NCI-H1105 treated with DMSO at 0.1 percent for 48 hours (cell line): ENCODE measurements at places on chromosomes 4 and X.
A peak's percentile ranks its signal among the peaks of the same experiment; 100 is the strongest.

GRCh38 chrX:120428309-120428708, 40.8 kb downstream of the LAMP2 start:
- no peak for DNase-seq

DNA sequence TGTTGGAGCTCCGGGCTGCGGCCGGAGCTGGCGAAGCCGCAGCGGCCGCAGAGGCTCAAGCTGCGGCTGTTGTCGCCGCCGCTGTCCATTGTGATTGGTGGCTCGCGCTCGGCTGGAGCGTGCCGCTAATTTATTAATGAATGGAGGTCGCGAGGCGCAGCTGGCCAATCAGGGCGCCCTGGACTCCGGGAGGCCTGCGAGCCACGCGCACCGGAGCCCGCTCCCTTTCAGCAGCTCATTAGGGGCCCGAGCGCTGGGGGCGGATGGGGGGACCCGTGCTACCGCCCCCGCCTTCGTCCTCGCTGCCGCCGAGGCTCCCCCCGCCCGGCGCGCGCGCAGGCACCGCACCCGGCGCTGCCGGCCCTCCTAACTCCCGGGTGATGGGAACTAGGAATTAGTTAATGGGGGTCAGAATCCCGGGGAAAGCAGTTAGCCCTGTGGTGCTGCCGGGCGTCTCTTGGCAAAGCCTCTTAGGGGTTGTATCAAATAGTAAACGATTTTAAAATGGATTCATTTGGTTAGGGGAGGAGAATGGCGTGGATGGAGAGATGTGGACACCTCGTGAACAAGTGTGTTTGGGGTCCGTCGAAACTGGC, 589 bp upstream of the NEUROG2 start:
- DNase-seq, result peak; percentile 43

DNA sequence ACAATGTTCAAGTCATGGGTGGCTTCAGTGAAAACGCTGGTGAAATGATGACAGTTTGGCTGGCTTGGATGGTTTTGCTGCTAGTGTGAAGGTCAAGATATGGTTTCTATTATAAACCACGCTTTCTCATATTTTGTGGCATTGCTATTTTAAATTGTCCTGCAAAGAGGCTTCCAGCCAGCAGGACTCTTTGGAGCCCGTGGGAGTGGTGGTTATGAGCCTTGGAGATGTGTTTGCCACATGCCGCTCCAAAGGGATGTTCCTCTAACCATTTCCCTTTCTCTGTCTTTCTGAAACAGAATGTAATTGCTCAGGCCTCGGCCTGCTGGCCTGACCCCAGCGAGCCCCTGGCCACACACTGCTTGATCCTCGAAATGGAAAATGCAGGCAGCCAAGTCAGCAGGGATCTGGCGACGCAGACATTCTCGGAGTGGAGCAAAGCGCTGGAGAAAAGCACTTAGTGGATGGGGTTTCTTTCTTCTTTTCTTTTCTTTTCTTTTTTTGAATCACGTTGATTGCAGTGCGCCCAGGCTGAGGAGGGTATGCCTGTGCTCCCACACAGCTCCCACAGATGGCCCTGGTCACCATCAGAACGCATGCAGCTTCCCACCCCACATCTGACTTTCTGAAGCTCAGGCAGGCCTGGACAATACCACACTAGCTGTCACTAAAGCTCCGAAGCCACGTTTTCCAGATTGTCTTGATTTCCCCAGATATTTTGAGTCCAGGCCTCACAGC, 114.0 kb downstream of the ENPP6 start:
- DNase-seq, result no peak

- no peak for DNase-seq
Observed at GRCh38 chr4:10872833-10873517, 188.4 kb upstream of the CLNK start.

- no peak for DNase-seq
Observed at GRCh38 chr4:70930530-70931256, 28.5 kb downstream of the MOB1B start.

DNA sequence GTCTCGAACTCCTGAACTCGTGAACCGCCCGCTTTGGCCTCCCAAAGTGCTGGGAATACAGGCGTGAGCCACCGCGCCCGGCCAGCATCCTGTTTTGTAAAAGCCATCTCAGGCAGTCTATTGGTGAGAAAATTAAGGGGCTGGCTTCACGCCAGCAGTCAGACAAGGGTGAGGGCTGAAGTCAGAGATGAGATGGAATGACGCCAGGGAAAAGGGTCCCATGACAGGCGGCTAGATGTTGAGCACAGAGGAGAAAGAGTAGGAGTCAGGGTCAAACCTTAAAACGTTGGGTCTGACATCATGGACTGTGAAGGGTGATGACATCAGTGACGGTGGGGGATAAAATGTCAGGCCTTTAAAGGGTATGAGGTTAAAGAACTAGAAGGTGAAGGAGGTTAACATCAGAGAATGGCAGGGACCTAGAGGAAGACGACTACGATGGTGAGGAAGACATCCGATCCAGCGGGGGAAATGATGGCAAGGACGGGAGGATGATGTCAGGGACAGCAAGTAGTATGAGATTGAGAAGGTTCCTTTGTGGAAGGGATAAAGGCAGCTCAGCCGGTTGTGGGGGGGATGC, 504 bp upstream of the RBM3 start:
- DNase-seq, result peak; percentile 58

GRCh38 chr4:63269156-63269555, 1140.1 kb downstream of the TECRL start:
- DNase-seq, result no peak

GRCh38 chrX:72381439-72382201, 75.9 kb upstream of the CITED1 start:
- no peak for DNase-seq

GRCh38 chrX:56026815-56027214, 205.3 kb upstream of the KLF8 start:
- DNase-seq, result peak; percentile 73

- peak; percentile 76 for DNase-seq
Observed at GRCh38 chrX:101659601-101660063, at the start of gene ARMCX2. TSS of gene ARMCX2 (minus strand) at chrX:101659850. CDS start at chrX:101657588, 2,262 bp downstream.

DNA sequence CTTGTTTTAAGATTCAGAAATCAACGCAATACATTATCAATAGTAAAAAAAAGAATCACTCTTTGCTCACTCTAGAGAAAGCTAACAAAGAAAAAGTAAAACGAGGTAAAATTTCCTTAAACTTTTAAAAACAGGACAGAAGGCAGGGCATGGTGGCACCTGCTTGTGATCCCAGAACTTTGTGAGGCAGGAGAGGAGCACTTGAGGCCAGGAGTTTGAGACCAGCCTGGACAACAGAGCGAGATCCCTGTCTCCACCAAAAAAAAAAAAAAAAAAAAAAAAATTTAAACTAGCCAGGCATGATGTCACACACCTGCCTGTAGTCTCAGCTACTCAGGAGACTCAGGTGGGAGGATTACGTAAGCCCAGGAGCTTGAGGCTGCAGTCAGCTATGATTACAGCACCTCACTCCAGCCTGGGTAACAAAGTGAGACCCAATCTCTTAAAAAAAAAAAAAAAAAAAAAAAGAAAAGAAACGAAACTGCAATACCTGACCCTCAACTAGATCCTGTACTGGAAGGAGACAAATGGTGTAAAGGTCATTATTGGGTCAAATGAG, 3.5 kb downstream of the CCNI start:
- no peak for DNase-seq

GRCh38 chr4:167989815-167990214, 102.5 kb upstream of the ANXA10 start:
- no peak for DNase-seq

DNA sequence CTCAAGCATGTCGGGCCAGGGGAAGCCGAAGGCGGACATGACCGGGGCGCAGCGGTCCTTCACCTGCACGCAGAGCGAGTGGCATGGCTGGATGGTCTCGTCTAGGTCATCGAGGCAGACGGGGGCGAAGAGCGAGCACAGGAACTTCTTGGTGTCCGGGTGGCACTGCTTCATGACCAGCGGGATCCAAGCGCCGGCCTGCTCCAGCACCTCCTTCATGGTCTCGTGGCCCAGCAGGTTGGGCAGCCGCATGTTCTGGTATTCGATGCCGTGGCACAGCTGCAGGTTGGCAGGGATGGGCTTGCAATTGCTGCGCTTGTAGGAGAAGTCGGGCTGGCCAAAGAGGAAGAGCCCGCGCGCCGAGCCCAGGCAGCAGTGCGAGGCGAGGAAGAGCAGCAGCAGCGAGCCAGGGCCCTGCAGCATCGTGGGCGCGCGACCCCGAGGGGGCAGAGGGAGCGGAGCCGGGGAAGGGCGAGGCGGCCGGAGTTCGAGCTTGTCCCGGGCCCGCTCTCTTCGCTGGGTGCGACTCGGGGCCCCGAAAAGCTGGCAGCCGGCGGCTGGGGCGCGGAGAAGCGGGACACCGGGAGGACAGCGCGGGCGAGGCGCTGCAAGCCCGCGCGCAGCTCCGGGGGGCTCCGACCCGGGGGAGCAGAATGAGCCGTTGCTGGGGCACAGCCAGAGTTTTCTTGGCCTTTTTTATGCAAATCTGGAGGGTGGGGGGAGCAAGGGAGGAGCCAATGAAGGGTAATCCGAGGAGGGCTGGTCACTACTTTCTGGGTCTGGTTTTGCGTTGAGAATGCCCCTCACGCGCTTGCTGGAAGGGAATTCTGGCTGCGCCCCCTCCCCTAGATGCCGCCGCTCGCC, at the start of gene SFRP2:
Gene SFRP2 (minus strand): TSS at position 671 of the 864 bp plus-strand sequence. CDS start 248 bp downstream, at position 423.
- no peak for DNase-seq

GRCh38 chr4:189740873-189741272, 199.8 kb upstream of the FRG1 start:
- DNase-seq, result no peak

GRCh38 chr4:122480655-122481487, 24.3 kb upstream of the IL2 start:
- no peak for DNase-seq

GRCh38 chrX:14927401-14927800, 54.2 kb downstream of the MOSPD2 start:
- no peak for DNase-seq

- no peak for DNase-seq
Observed at GRCh38 chrX:149518236-149518635, 13.1 kb upstream of the IDS start.

DNA sequence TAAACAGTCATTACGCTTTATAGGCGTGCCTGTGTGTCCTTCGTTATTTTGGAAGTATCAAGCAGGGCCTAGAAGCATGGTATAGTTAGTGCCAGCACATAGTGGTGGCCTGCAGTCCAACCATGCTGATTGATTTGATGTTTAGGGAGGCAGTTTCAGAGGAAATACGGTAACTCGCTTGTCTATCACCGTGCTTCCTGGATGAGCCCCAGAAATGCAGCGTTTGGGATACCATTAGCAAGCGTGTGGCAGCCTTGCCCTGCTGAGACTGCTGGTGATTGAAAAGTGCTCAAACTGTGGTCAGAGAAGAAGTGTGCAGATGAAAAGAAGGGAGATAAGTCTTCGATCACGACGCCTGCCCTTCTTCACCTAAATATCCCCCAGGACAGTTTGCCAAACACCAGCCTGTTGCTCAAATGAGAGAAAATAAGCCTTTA, 158.4 kb downstream of the CHIC2 start:
- DNase-seq, result no peak

DNA sequence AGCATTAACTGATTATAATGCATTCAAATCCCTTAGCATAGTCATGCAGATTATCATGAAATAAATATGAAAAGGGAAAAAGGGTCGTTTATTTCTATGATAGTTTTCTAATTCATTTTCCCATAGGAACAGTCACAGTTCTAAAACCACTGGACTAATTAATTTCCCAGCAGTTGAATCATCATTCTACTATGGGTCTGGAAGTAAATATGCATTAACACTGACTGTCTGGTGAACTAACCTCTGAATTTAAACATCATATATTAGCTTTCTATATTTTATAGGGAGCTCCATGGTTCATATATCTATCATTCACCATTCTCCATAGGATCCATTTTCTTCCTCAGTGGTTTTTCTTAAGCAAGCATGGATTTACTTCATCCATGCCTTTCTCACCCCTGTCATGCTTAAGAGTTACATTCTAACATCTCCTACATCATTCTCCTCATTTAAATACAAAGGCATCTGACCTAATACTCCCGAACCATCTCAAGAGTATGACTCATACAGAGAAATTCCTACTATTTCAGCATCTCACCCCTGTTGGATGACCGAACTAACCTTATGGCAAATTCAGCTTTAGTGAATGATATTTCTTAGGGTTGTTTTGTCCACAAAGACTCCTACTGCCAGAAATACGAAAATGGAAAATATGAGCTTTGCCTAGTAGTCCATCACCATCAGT, 198.7 kb upstream of the ADAMTS3 start:
- DNase-seq, result no peak

DNA sequence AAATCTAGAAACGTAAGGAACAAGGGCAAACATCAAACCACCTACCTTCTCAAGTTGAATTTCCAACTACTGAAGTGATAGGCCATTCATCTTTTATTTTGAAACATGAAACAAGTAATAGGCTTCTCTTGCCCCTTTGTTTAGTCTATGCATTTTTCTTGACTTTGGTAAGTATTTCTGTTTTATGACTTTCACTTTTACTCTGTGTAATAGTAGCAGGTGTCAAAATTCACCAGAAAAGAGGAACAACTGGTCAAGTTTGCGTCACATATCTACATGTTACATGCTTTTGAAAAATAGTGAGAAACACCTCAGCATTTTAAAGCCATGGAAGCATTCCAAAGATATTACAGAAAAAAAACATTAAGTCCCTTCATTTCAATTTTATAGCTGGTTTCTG, 157.1 kb upstream of the FTHL17 start:
- DNase-seq, result no peak

- no peak for DNase-seq
Observed at GRCh38 chrX:94424456-94424855, 750.5 kb downstream of the FAM133A start.

DNA sequence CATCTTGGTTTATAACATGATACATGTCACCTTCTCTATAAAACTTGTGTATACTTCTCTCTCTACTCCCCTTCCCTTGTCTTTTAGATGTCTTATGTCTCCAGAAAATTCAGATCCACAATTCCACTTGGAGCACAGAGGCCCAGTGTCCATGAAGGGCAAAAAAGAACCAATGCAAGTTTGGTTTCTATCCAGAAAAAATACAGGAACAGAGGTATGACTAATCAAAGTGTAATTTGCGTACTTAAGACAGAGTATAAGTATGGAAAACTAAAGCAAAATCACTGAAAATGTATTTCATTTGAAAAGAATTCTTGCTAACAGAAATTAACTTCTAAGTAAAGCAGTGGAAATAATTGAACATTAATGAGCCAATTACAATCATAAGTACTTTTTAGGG, 46.2 kb downstream of the GUCY1B1 start:
- no peak for DNase-seq

DNA sequence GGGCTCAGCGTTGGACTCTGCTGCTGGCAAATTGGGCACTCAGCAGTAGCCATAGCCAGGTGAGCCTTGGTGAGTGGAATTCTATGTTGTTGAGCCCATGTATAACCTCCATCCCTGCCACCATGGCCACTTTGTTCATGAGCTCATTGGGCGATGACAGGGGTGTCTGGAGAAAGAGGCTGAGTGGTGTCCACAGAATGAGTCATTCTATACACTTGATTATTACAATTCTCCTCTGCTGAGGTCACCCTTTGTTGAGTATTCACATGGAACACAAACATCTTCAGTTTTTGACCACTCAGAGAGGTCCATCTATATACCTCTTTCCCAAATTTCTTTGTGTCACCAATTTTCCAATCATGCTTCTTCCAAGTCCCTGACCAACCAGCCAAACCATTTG, 1341.7 kb downstream of the PCDH7 start:
- no peak for DNase-seq

- no peak for DNase-seq
Observed at GRCh38 chr4:55036405-55036804, 89.0 kb downstream of the KDR start.

- no peak for DNase-seq
Observed at GRCh38 chr4:70815370-70815769, 24.3 kb downstream of the GRSF1 start.
